ENCODE measurements at places on chromosomes 1 and 21.

- no peak for DNase-seq
These were observed 162.9 kb upstream of the GJB5 start for GRCh38 chr1:34591751-34592629.

DNA sequence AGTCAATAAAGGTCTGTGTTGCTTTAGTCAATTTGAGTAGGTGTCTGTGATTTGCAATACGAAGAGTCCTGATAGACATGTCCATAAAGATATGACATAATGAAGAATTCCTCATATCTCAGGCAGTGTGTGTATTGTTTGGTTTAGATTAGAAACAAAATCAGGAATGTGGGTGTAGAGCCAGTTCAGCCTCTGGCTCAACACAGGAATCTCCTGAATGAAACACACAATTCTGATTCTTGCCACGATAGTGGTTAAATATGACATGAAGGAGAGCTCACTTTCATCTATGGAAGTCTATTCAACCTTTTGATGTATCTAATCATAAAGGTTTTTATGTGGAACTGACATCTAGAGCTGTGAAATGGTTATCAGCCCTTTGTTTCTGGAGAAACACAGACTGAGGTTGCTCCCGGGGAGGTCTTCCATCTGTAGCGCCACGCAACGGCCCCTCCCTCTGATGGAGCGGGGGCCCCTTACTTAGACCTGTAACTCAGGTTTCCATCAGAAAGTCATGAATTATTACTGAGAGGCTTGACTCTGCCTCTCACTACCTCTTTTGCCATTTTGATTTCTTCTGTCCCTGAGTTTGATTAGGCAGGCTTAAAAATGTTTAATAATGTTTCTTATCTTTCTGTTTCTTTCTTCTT, 19.5 kb downstream of the TSPAN2 start:
- DNase-seq: no peak

DNA sequence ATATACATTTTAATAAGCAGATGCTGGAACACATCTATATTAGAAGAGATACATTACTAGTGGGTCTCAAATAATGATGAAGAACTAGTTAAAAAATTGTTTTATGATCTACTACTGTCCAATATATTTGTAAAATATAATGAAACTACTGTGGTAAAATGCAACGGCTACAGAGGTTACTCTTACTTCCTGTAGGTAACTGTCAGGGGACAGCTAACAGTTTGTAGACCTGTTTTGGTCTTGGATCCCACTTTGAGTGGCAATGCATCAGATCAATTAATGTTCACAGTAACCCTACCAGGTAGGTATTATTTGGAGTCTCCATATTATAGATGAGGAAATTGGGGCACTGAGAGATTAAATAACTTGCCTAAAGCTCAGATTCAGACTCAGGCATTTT, 26.7 kb upstream of the MYSM1 start:
- DNase-seq: no peak

DNA sequence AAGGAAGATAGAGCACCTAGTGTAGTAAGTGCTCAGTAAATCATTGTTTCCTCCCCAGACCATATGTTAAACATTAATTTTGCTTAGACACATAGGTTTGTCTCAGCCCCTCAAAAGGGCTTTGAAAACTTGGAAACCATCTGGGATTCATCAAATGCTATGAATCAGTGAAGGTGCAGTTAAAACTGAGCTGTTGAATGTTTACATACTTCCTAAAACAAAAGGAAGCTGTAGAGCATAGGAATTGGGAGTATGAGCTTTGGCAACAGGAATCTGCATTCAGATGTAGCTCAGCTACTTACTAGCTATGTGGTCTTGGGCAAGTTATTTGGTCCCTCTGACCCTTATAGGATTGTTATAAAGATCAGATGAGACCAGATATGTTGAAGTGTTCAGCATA, 18.7 kb upstream of the PODN start:
- DNase-seq: no peak

All from GOT3 (cell line).